ENCODE measurements at places on chromosomes 16 and 17.

GRCh38 chr16:12009922-12010321 lies 33.4 kb downstream of the SNX29 start:
- no peak for DNase-seq

DNA sequence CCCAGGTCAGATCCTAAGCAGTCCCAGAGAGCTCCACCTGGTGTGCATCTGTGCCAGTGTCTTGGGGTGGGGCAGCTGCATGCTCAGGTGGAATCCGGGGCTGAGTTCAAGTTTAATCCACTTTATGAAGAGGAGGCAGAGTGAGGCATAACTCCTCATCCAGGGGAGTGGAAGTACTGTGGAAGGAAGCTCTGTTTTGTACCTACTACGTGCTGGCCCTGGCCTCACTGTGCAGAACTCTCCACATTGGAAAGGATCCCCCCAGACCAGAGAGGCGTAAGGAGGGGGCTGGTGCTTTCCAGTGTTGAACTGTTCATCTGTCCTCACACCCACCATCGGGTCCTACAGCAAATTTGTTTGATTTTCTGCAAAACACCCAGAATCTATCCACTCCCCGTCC lies 78.0 kb downstream of the ABCC6 start:
- no peak for DNase-seq

GRCh38 chr16:19858340-19859018 lies 26.2 kb downstream of the GPRC5B start:
- DNase-seq: no peak

- no peak for DNase-seq
Observed at GRCh38 chr16:88773812-88774291, 11.2 kb downstream of the PIEZO1 start.

GRCh38 chr16:82092711-82093110 lies 57.7 kb downstream of the HSD17B2 start:
- no peak for DNase-seq

DNA sequence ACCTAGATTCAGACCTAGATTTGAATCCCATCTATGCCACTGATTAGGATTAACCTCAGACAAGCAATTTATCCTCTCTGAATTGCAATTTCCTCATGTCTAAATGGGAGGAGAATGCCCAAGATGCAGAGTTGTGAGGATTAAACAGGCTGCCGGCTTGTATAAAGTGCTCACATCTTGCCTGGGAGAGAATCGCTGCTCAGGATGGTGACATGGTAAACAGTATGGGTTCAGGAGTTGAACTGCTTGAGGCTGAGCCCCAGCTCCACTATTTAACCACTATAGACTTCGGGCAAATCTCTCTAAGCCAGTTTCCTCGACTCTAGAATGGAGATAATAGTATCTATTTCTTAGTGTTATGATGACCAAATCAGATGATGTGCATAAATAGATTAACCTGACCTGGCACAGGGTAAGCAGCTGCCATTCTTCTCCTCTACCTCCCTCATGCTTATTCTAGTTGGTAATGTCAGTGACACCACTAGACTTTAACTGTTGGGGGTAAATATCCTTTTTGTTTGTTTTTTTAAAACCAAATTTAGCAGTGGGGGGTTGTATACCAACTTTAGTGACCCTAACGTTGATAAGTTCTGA lies 732 bp upstream of the RPL27 start:
- DNase-seq: no peak

DNA sequence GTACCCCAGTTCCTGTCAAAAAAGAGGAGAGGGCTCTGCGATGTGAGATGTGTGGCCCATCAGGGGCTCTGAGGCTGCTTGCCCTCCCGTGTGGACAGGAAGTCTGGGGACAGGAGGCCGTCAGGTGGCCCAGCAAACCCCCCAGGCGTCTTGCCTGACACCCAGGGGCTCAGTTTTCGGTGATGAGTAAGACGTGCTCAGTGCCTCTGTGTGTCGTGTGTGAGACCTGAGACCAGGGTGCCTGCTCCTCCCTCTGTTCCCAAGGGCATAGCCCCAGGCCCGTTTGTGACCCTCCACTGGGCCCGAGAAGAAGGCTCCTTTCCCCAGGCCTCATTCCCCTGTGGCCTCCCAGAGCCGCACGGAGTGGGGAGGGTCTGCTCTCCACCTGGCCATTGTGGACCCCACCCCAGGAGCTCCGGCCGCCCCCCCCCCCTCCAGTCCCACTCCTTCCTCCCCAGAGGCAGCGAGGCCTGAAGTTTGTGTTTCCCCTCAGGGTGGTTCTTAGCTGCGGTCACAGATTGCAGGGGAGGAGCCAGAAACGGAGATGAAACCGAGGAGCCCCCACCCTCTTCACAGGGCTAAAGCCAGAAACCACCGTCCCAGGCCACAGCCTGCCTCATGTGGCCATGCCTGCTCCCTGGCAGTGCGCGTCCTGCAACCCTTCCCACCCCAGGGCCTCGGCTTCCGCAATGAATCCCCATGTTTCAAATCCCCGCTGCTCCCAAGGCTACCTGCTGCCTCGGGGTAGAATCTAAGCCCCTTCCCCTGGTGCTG lies 4.9 kb upstream of the ACTG1 start:
- no peak for DNase-seq

DNA sequence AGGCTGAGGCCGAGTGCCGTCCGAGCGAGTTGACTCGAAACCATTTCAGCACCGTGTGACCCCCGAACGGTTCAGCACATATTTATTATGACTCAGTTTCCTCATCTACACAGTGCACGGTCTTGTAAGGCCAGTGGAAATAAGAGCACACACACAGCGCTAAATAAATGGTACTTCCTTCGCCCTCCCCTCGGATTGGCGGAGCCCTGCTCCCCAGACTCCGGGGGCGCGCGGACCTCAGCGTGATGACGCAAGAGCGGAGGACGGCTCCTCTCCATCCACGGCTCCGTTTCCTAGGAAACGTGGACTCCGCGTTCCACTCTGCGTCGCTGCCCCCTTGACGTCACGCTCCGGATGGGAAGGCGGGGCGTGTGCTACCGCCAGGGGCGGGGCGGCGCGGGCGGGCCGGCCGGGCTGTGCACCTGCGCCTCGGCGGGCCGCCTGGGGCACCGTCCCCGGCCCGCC lies at the start of gene PARD6A:
PARD6A (plus strand) TSS at position 397 of the 465 bp plus-strand sequence. CDS start 79 bp downstream, outside the sequence.
- DNase-seq: peak; percentile 95
